Left colon (tissue), 2 donors: ENCODE measurements at places on chromosomes 12 and 14. TPM values are rescaled to one million over a fixed set of nuclear protein-coding genes. Genes with fewer than 3 reads are reported as not detected.

DNA sequence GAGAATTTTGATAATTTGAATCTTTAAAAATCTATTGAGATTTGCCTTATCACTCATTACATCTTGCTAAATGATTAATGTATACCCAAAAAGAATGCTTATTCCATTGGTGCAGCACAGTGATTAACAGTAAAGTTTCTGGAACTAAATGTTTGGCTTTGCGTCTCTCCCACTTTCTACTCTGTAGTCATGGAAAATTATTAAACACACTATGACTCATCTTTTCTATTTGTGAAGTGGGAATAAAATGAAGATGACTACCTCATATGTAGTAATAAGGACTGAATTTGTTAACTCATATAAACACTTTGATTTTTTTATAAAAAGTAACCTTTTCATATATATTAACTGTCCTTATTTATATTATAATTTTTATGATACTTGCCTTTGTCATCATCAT is 118.1 kb downstream of the RERGL start:
- no peak for DNase-seq

DNA sequence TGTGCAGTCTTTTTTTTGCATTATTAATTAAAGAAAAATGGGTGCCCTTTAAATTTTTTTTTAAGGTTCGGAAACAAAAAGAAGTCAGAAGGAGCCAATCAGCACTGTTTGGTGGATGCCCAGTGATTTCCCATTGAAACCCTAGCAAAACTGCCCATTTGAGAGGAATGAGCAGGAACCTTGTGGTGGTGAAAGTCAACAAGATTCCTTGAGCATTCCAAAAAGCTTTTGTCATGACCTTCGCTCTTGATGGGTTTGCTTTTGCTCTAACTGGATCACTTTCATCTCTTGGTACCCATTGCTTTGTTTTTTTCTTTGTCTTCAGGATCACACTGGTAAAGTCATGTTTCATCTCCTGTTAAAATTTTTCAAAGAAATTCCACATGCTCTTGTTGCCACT is 54.1 kb downstream of the ADIPOR2 start:
- DNase-seq, result no peak

DNA sequence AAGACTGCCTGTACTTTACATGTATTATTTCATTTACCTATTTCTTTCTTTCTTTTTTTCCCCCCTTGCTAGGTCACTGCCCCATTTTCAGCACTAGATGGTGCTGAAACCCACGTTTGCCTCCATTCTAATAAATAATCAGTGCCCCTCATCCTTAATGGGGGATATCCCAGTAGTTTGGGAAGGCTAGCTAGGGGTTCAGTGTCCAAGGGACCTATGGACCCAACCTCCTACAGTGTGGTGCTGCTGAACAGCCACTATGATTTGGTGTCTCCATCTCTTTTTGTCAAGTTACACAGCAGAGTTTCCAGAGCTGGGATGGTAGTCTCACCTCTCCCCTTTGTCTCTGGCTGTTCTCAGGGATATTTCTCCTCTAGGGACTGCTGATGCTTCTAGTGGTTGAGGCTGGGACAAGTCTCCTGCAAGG is 6.5 kb upstream of the HCFC2 start:
- no peak for DNase-seq

DNA sequence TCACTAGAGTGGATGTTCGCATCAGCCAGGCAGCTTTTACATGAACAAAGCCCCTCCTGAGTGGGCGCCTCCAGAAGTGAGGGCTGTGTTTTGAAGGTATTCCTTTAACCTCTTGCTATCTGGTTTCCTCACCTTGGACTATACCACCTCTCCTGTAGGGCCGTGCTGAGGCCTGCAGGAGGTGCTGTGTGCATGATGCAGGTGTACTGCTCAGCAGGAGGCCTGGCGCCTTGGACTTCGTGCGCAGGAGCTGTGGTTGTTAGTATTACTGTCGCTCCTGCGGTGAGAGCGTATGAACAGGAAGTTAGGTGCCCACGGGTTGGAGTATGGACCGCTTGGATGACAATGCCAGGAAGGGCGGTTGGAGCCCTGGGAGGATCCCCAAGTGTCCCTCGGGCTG is 130.7 kb downstream of the TSPAN9 start:
- DNase-seq, result no peak

IL26 gene
- total RNA-seq, result not detected

ENDOU gene
- total RNA-seq, result not detected

- DNase-seq, result no peak
Measured at GRCh38 chr12:6460751-6461371, 9.0 kb downstream of the TAPBPL start.

DNA sequence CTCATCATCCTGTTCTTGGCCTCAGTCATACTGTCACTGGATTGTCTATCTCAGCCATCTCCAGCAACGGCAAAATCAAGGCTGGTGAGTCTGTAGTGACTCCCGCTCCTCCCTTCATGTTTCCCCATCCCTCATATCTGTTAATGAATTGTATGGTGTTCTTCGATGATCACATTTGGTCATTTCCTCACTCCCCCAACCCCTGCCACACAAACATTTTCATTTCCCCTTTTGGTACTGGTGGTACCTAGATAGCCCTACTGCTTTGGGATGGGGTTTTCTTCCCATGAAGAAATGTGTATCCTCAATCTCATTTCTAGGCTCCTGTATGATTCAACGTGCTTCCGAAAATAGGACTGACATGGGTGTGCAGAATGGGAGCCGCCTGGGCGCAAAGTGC is 2.7 kb upstream of the KLHL33 start:
- DNase-seq, result no peak

FSCB gene
- total RNA-seq, result not detected

GRCh38 chr12:11730299-11731041 is 81.0 kb downstream of the ETV6 start:
- peak; percentile 79 for DNase-seq

- DNase-seq, result no peak
Measured at GRCh38 chr12:107662484-107662883, 23.1 kb upstream of the PWP1 start.

GRCh38 chr12:45697371-45697770 is 32.1 kb upstream of the ARID2 start:
- DNase-seq, result no peak

DNA sequence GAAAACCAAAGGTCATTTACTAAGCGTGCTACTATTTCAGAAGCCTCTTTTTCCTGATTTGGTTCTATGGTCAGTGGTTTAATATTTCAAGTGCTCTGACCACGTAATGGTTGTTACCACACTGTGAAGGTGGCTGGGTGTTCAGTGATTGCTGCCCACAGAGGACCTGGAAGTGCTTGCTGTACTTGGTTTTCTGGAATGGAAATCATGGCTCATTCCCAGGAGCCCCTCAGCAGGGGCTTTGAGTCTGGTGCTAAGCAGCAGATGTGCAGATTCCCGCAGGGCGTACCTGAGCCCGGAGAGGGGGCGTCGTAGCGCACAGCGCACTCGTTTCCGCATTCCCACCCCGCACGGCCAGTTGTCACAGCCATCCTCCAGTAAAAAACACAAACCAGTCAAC is 50.5 kb downstream of the TRAF3 start:
- DNase-seq, result no peak

KRT78 gene
- total RNA-seq, result not detected

DNA sequence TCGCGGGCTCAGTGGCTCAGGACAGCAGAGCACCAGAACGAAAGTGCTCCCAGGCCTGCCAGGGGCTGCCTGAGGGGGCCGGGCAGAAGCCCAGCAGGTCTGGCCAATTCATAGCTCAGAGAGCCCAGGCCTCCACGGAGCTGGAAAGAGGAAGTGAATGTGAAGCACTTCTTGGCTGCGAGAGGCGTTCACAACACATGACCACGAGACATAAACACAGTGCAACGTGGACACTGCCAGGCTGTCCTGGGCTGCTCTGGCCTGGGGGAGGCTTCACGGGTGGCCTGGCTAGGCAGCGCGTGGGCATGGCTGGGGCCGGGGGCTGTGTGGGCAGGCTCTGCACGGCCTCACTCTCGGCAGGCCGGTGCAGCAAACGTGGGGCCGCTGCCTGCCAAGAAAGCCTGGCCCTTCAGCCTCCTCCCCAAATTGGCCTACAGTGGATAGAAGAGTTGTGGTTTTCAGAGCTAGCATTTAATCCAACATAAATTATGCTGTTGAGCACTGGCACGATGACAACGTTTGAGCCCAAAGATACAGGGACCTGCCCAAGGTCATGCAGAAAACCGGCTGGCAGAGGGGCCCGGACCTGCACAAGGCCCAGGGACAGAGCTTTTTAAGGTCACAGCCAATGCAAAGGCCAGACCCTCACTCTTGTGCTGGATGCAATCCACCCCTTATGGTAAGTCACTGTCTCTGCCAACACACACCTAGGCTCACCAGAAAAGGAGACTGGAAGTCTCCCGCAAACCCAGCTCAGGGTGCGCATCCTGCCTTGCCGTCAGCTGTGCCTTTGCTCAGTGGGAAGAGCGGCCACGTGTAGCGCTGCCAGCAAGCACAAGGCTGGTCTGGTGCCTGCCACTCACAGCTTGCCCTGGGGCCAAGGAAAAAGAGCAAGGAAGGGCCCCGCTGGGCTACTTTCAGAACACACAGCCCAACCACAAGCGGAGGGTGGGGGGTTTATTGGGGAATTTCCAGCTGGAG is 8.6 kb downstream of the SLC25A29 start:
- DNase-seq, result peak; percentile 58

VASH1 gene
- 5.6 TPM for total RNA-seq

SSTR1 gene
- 10.0 TPM for total RNA-seq

- no peak for DNase-seq
Measured at GRCh38 chr14:59244581-59244980, 56.1 kb downstream of the DAAM1 start.

- DNase-seq, result peak; percentile 17
Measured at GRCh38 chr12:71581206-71581605, 82.4 kb downstream of the ZFC3H1 start.

GRCh38 chr14:100063314-100063941 is 1.8 kb upstream of the EVL start:
- DNase-seq, result no peak

GRCh38 chr14:51208982-51209381 is 31.1 kb upstream of the TMX1 start:
- DNase-seq, result no peak

DNA sequence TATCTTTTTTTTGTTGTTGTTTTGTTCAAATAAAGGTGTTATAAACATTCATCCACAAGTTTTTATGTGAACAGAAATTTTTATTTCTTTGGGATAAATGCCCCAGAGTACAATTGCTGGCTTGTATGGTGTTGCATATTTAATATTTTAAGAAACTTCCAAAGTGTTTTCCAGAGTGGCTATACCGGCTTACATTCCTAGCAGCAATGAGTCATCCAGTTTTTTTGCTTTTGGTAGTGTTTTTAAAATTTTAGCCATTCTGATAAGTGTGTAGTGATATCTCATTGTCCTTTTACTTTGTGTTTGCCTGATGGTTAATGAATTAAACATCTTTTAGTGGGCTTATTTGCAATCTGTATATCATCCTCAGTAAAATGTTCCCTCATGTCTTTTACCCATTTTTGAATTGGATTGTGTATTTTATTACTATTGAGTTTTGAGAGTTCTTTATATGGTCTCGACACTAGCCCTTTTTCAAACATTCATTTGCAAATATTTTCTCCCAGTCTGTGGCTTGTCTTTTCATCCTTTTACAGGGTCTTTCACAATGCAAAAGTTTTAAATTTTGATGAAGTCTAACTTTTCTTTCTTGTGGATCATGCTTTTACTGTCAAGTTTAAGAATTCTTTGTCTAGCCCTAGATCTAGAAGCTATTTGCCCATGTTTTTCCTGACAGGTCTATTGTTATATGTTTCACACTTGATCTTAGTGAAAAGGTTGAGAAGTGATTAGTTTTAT is 29.5 kb downstream of the PPP4R4 start:
- no peak for DNase-seq

TRHDE gene
- total RNA-seq, result 3.9 TPM

- no peak for DNase-seq
Measured at GRCh38 chr12:53365245-53365904, 14.6 kb upstream of the SP1 start.

- DNase-seq, result no peak
Measured at GRCh38 chr14:97959251-97959650, 1162.1 kb downstream of the VRK1 start.

SOS2 gene
- total RNA-seq, result 34.2 TPM

DNA sequence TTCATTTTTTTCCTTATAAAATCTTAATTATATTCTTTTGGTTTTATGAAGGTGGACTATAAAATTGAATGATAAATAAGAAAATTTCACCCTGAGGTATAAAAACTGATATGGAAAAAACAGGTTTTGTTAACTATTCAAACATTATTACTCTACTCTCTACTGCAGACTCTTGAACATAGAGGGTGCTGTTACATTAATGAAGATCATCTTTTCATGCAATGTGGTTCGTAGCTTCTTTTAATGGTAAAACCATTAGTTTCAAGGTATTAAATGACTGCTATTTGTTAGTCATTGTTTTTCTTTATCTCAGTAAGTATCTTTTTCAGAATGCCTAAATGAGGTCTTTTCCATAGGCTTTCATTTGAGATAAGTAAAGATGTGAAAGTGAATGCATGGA is 510.4 kb downstream of the SLC16A7 start:
- DNase-seq, result no peak

DNA sequence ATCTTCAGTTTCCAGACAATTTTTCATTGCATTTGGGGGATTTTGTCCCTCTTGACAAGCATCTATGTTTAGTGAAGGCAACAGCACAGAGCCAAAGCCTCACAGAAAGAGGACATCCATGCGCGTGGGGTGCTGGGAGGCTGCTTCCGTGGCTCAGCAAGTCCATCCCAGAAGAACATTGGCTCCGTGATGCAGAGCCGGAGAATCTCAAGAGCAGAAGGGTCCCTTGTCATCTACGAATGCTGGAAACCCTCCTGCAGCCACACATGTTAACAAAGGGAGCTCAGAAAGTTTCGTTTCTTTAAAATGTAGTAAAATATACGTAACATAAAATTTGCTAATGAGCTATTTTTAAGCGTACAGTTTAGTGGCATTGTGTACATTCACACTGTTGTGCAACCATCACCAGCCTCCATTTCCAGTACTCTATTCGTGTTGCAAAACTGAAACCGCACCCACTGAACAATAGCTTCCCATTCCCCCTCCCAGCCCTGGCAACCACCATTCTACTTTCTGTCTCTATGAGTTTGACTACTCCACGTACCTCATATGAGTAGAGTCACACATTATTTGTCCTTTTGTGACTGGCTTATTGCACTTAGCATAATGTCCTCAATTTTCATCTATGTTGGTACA is 185.9 kb downstream of the TTC7B start:
- no peak for DNase-seq

MAP3K9 gene
- 10.0 TPM for total RNA-seq

DNA sequence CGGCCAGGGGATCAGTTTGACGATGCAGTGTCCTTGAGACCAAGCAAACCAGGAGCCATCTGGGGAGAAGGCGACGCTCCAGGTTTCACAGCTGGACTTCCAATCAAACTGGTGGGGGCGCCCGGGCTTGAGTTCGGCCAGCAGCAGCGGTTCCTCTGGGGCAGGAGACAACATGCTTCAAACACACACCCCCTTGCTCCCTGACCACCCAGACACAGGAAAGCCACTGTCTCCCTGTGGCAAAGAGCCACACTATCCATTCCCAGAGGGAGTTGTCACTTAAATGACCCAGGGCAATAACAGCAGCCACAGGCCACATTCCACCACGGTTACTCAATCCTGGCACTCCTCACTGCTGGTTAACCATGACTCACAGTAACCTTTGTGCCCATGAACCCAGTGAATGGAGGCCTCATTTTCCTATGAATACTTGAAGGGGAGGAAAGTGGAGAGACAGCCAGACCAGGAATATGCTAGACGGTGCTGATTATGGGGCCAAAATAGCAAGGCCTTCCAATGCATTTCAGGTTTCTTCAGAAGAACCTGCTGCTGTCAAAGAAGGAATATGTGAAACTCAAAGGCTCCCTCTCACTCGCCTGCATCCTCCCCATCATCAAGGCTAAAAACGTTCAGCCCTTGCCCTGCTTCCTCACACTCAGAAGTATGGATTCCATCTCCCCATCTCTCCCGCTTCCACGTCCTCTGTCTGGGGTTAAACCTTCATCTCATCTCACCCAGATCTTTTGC is 8.5 kb downstream of the WSB2 start:
- DNase-seq, result peak; percentile 72

FOXN4 gene
- not detected for total RNA-seq

RAB15 gene
- total RNA-seq, result 40.3 TPM
